ENCODE measurements at places on chromosomes 7 and 10.
A peak's percentile ranks its signal among the peaks of the same experiment; 100 is the strongest.

DNA sequence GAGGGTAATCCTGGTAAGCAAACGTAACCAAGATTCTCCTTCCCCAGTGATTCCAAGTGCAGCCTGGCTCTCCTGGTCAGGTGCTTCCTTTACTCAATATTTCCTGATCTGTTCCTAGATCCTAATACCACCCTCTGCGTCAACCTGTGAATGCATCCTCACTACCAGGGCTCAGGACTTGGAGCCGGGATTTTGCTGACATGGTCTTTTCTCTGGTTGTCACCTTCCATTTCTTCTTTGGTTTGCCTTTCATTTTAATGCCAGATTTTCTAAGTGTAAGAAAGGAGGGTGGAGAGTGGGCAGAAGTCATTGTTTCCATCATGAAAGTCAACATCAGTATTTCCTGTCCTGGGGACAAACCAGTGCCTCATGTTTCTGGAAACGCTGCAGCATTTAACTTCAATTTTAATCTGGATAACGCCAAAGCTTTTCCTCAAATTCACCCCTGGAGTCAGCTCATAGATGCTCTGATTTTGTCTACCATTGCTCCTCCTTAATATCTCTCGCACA is 210.4 kb upstream of the ZNF32 start:
- DNase-seq = no peak

- no peak for DNase-seq
These were observed 2.3 kb downstream of the HDAC9 start for GRCh38 chr7:18497800-18498199.

DNA sequence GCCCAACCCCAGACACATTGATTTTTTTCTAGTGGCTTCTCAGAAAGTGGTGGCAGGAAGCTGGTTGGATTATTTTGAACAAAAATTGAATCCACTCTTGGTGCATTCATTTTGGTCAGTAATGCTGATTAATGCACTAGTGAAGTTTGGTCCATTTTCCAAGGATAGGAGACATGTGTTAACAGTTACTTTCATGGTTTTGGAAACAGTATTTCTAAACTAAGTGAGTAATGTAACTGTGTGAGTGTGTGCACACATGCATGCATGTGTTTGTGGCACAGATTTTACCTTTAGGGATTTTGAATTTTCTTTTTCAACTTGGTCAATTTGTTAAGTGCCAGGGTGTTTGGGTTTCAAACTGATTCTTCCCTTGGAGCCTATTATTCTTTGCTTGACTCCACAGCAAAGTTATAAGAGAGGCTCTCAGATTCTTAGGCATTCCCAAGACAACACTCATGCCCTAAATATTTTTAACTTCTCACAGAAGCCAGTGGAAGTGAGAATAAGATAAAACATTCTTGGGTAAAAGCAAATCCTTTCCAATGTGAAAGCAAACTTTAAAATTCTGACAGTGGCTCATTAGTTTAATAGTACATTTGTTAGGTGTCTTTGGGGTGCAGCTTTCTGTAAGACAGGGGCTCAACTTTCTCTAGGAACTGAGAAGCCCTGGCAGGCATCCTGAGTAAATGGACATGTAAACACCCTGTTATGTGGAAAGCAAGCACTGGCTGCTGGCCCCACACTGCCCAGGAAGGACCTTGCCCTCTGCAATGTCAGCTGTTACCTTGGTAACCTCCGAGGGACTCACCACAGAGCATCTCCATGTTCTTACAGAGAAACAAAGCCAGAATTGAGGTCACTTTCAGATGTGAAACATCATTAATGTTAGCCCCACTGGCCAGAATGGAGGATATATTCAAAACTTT is 68.4 kb downstream of the ASAH2B start:
- DNase-seq = no peak

DNA sequence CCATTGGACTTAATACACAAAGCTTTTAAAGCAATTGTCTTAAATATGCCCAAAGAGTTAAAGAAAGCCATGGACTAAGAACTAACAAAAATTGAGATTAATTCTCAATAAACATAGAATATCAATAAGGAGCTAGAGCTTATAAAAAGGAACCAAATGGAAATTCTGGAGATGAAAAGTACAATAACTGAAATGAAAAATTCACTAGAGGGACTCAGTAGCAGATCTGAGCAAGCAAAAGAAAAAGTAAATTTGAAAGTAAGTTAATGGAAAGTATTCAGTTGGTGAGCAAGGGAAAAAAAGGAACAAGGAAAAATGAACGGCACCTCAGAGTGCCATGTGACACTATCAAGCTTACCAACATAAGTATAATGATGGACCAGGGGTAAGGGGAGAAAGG is 209.8 kb downstream of the FZD1 start:
- DNase-seq = no peak

GRCh38 chr10:96719850-96720421 is 378 bp downstream of the PIK3AP1 start:
- DNase-seq = no peak

- no peak for DNase-seq
These were observed 574.2 kb downstream of the CCSER2 start for GRCh38 chr10:84902553-84902952.

DNA sequence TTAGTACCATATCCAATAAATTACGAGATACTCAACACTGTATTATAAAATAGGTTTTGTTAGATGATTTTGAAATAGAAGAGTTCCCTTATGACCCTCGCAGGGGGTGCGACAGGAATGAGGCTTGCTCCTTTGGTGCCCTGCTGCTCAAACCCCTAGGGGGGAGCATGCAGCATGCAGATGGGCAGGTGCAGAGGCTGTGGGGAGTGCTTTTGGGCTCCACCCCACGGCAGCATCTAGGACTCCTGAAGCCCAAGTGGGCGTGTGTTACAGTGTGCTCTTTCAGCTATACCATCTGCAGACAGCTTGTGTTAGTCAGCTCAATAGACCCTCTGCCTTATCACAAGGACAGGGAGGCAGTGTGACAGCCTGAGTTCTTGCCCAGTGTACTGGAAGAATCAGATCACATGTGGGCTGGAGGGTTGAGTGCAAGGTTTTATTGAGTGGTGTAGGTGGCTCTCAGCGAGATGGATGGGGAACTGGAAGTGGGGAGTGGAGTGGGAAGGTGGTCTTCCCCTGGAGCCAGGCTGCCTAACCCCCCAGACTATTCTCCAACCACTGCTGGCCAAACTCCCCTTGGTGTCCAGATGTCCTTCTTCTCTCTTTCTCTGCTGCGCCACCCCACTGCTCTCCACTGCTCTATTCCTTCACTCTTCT is 3.1 kb upstream of the MRC1 start:
- no peak for DNase-seq

GRCh38 chr10:11318826-11319598 is 292.4 kb downstream of the USP6NL start:
- no peak for DNase-seq

DNA sequence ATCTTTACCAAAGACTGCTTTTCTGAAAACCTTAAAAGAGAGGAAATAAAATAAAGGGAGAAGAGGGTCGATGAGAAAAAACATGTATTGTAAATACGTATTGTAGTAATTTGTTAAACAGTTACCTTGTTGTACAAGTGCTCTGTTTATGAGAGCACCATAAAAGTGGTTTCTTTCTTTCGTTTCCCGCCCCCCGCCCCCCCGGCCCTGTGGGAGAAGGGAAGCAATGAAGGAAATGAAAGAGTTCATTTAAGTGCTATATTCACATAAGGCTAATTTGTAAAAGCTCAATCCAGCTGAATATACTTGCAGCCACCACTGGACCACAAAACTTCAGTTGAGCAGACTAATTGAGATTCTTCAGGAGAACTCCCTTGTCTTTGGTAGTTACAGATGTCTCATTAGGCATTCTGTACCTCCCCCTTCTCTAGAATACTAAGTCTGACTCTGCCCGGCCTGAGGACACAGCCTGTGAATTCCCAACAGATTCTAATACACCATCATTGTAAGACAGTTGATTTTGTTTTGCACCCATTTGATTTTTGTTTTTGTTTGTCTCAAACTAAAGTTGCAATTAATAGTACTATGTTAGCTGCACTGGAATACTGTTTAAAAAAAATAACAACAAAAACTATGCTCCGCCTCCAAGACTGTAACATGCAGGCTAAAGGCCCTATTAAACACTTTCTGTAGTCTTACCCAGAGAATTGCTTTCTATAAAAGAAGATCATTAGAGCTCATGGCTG is 124.9 kb downstream of the ARHGAP12 start:
- peak; percentile 6 for DNase-seq

- no peak for DNase-seq
These were observed 194.4 kb downstream of the TPST1 start for GRCh38 chr7:66399566-66399965.

- no peak for DNase-seq
These were observed 15.4 kb downstream of the BBIP1 start for GRCh38 chr10:110903280-110904278.

GRCh38 chr7:101169838-101170551 is 4.6 kb upstream of the VGF start:
- peak; percentile 50 for DNase-seq

DNA sequence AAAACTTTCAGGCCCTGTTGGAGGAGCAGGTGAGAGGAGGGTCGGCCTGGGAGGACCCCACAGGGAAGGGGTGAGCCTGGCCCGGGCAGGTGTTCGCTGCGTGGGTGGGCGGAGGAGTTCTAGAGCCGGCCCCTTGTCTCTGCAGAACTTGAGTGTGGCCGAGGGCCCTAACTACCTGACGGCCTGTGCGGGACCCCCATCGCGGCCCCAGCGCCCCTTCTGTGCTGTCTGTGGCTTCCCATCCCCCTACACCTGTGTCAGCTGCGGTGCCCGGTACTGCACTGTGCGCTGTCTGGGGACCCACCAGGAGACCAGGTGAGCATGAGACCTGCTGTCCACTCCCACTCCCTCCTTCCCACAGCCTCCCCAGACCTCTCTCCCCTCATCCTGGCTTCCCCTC is 5.6 kb downstream of the ZNHIT1 start:
- DNase-seq = no peak

- DNase-seq = no peak
These were observed 113.4 kb downstream of the HIPK2 start for GRCh38 chr7:139664434-139664833.

GRCh38 chr10:84551437-84552120 is 223.2 kb downstream of the CCSER2 start:
- no peak for DNase-seq

- DNase-seq = no peak
These were observed 63.3 kb upstream of the PDGFA start for GRCh38 chr7:582931-583330.

GRCh38 chr10:130203626-130204025 is 67.4 kb downstream of the GLRX3 start:
- DNase-seq = no peak

GRCh38 chr10:26952094-26952493 is 91.3 kb upstream of the ABI1 start:
- DNase-seq = no peak

- DNase-seq = no peak
These were observed 7.4 kb upstream of the MICALL2 start for GRCh38 chr7:1466524-1467271.

- DNase-seq = no peak
These were observed 72.2 kb downstream of the ZNF783 start for GRCh38 chr7:149334219-149334618.

DNA sequence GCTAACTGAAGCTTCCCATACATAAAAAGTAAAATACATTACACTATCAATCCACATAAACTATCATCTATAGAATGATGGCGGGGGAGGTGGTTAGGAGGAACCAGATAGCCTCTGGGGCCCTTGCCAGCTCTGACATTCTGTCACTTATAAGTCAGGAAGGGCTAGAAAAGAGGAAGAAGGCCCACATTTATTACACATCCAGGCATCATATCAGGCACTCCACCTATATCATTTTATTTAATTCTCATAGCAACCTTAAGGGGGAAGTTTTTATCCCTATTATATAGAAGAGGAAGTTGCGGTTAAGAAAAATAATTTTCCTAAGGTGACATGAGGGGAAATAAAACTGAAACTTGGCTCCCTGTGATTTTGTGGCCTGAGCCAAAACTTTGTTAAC is 29.9 kb downstream of the HEPACAM2 start:
- DNase-seq = no peak

- DNase-seq = no peak
These were observed 3.5 kb downstream of the CTBP2 start for GRCh38 chr10:125156739-125157480.

GRCh38 chr7:98120559-98120958 is 13.9 kb downstream of the LMTK2 start:
- DNase-seq = no peak

All from NCI-H446 (cell line).